ENCODE measurements at places on chromosomes 16 and 17.

DNA sequence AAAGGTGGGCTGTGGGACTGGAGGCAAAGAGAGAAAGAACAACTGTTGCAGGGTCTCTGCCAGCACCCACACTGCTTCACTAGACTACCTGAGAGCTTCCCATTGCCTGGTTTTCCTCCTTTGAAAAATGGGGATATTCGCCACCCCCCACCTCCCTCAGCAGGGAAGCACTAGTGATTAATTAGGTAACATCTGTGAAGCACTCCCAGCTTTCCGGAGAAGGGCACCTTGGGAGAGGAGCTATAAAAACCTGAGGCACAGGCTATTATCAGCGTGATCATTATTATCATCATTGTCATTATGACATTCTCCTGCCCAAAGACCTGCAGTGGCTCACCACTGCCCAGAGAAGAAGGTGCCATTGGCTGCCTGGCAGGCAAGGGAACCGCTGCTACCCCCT lies 83.5 kb downstream of the XYLT1 start:
- DNase-seq, result no peak

- DNase-seq, result no peak
Measured at GRCh38 chr17:79888009-79888540, 48.8 kb upstream of the CBX4 start.

GRCh38 chr17:4536742-4537411 lies 18.3 kb downstream of the MYBBP1A start:
- no peak for DNase-seq

GRCh38 chr17:68800751-68801150 lies 154.4 kb downstream of the ABCA8 start:
- DNase-seq, result no peak

DNA sequence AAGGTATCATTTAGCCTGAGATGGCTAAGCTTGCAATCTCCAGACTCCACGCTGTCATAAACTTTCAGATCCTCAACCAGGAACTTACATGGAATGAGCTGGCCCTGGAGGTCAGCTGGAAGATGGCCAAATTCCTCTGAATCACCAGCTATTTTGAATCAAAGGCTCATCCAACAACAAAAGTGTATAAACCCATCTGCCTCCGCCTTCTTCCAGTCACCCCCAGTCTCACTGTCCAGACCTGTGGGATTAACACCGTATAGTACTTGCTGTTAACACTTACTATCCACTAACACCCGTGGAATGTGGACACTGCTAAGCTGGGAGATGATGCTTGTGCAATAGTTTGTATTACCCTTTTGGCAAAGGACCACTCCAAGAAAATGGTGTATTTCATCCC lies 1.9 kb upstream of the LCMT1 start:
- DNase-seq, result peak; percentile 95

Data from fibroblast of skin of right quadriceps (primary cell).